Thymus (tissue), 14 donors: ENCODE measurements at places on chromosomes 4 and X.

DNA sequence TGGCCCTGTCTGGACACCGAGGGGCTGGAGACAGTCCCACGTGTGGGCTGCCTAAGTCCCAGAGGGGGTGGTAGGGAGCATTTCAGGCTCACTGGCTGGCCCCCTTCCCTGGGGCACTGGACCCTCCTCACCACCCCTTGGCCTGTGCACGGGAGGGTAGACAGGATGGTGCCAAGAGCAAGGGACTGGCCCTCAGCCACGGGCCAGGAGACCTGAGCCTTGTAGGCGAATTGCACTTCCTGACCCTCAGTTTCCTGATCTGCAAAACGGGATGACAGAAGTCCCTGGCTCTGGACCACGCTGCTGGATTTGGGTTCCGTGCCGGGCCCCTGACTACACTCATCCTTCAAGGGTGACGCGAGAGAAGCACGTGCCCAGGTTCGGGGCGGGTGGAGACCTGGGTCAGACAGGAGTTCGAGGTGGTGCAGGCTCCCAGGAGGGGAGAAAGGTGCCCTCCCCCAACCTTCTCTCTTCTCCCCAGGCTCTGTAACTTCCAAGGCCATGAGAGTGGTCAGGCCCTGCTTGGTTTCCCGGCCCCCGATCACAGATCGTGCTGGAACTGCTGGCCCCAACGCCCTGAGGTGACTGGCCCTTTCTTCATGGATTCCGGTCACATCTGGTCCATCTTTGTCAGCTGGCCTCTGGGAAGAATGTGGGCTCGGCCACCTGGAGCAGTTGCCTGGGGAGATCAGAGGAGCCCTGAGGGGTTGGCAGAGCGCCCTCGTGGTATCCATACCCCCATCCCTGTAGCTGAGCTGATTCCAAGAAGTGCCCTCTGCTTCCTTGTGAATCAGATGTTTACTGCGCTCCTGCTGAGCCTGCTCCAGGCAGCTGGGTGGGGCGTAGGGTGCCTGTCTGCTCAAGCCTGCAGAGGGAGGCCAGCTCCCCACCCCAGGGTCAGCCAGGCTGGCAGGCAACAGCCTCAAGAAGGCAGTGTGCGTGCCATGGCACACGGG is 3.3 kb downstream of the SH3BP2 start:
- DNase-seq, result no peak

DNA sequence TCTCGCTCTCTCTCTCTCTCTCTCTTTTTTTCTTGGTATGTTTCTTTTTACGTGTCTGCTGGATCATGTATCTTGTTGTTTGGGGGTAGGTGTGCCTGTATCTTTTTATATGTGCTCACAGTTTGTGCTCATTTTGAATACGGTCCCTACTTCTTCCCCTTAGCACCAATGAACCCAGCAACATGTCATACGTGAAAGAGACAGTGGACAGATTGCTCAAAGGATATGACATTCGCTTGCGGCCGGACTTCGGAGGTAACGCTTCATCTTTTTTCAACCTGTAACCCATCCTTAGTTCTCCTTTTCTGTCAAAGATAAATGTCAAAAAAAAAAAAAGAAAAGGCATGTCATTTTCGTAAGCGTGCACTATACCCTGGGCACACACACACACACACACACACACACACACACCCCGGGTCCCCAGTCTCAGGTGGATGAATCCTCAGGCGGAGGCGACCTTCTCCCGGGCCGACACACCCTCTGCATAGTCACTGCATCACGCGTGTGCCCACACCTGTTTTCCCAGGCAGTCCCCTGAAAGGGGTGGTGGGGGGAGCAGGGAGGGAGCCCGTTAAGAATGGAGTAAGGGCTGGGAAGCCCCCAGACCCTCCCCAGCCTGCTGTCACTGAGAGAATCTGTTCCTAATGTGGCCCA is 511 bp downstream of the GABRB1 start:
- DNase-seq, result no peak

DNA sequence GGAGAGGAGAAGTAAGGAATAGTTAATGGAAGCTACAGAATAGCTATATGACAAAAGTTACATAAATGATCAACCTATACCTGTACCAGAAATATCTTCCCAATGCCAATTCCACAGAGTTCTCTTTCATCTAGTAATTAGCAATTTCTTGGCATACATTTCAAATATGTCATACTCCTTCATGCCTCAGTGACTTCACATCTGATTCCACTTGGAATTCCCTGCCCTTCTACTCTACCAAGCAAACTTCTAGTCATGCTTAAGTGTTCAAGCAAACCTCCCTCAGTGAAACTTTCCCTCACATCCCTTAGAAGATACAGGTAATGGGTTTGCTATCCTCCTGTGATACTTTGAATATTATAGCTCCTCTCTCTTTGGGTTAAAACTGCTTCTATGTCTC is 127.1 kb downstream of the KLHL13 start:
- no peak for DNase-seq

GRCh38 chrX:114626323-114626722 is 42.4 kb downstream of the HTR2C start:
- no peak for DNase-seq

- no peak for DNase-seq
Observed at GRCh38 chr4:106809076-106809475, 227.0 kb downstream of the DKK2 start.

DNA sequence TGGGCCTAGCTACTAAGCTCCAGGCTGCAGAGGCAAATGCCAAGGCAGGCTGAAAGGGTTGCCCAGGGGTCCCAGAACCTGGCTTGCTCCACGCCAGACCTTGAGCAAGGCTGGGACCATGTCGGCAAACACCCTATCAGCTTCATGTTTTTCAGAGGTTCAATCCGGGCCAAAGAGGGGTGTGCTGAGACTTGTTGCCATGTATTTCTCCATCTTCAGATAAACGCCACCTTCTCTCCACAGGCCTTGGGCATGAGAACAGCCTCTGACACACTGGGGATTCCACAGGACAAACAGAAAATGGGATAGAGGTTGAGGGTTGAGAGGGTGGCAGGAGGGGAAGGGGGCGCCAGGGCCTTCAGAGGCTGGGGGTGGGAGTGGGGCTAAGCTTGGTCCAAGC is 8.6 kb downstream of the PJA1 start:
- no peak for DNase-seq

DNA sequence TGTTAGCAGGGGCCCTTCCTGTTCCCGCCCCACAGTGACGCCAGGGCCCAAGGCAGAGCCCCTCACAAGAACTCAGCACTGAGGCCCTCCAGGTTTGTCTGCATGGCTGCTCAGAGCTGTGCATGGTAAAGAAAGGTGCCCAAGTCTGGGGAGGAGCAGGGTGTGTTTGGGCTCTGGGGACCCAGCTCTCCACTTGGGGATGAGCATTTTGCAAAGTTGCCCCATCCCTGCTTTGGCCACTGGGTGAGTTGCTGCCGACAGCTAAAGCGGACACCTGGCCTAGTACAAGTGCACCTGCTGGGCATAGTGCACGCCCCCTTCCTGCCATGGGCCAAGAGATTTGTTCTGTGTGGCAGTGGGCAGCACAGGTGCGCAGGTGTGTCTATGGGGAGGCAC is 2.0 kb upstream of the MXD4 start:
- DNase-seq, result no peak

GRCh38 chrX:130680164-130681035 is 222.6 kb downstream of the ENOX2 start:
- no peak for DNase-seq

DNA sequence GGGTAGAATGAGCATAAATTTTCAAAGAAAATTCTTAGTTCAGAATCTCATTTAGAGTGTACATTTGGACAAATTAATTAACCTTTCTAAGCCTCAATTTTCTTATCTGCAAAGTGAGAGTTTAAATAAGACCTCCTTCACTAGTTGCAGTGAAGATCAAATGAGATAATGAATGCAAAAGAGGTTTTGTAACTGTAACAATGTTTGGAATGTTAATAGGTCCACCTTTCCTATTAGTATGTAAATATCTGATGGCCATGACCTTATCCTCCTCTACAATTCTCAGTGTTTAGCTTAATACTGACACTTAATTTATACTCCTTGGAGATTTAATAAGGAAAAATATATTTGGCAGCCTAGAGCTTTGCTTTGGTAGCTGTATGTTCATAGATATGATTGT is 138.8 kb downstream of the GABRG1 start:
- no peak for DNase-seq

- DNase-seq, result no peak
Observed at GRCh38 chr4:898123-898522, 34.0 kb downstream of the GAK start.

DNA sequence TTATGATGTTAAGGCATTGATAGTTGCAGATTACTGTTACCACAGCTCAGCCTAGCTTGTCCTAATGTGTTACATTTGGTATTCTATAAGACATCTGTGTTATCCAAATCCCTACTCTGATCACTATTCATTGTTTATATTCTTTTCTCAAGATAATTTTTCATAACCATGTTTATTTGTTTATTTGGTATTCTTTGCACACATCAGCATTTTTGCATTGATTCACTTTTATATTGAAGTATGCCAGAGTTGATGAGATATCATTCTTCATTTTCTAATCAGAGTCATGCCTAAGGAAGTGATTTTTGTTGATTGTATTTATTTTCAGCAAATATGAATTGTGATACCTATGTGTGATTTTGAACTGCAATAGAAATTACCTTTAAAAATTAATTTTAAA is 61.2 kb upstream of the PDHA2 start:
- no peak for DNase-seq
